ENCODE measurements at places on chromosomes 5 and 9.

DNA sequence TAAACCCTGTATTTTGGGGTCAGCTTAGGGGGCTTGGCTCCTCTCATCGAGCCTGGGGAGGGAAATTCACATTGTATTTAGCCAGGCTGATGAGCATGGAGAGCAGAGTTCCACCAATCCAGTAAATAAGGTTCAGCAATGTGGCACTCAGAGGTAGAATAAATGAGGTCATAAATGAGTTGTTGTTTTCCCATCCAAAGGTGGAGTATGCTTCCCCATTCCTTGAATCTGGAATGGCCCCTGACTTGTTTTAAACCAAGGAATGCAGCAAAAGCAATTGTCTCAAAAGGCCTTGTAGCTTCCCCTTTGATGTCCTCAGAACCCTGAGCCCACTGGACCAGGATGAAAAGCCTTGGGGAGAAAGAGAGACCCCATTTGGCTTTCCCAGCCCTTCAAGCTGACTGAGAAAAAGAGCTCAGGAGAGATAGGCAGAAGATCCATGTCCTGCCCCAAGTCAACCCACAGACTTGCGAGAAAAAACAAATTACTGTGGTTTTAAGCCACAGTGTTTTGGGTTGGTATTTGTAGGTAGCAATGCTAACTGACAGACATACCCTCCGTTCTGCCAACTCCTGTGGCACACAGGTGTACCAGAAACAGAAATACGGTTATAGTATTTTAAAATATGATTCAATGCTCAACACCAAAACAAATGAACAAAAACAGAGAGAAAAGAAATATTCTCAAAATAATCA, 566.0 kb upstream of the DMAC1 start:
- no peak for DNase-seq

- peak; percentile 37 for DNase-seq
These were observed 20.6 kb downstream of the TPPP start for GRCh38 chr5:672329-673160.

DNA sequence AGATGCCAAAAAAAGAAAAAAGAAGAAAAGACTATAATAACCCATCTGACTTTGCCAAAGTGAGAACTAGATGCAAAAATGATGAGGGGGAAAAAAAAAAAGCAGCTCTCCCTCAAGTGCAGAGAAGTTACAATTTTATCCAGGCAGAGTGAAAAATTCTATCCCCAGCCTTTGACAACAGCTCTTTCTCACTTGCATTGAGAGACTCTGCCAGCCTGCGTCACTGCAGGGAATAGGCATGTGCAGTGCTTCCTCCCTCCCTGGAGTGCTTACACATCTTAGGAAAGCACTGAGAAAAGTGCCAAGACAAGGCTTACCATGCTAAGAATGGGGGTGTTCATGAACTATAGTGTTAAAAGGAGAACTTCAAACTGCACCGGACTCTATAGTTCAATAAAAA, 418.6 kb upstream of the TYRP1 start:
- DNase-seq: no peak

- no peak for DNase-seq
These were observed 94.9 kb upstream of the DAB2 start for GRCh38 chr5:39519566-39520231.

GRCh38 chr9:16202914-16203728, 650.3 kb downstream of the CCDC171 start:
- DNase-seq: no peak

DNA sequence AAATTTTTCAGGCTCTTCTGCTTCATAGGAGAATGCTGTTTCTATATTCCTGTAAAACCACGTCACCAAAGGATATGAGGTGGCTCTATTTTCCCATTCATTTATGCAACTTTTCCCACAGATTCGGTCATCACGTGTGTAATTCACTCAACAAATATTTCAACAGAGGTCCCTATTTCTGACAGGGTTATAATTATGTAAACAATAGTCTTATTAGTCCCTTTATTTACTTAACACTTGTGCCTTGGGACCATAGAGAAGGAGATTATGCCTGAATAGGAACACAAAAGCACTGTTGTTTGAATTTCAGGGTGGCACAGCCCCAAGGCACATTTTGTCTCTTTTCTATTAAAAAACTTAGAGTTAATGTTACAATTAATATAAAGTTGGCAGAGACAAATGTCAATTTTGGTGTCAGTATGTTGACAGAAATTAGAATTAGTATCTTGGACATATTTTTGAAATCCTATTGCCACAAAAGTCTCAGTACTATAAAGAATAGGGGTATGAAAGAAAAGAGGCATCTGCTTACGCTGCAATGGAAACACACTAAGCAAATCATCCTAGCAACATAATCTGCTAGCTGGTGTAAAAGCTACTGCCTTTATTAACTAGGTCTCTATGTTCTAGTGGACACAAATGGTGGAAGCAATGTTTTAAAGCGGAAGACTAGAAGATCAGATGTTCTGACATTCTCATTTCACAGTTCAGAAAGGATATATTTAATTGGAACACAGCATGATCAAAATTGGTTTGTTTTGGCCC, 229.1 kb upstream of the TBCA start:
- DNase-seq: no peak

DNA sequence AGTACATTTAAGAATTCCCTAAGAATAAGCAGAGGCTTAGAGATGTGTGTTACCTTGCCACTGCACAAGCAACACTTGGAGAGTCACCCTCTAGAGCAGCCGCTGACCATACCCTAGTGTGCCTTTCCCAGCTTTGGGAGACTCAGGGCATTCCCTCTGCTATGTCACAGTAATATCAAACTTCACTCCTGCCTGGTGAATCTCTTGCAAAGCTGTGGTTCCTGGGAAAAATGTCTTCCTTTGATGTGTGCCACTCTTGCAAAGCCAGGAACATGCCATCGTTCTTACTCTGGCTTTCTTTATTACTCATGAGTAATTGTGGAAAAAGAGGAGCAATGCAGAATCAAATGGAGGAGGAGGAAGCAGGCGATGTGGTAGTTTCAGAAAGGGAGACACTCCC, 173.2 kb downstream of the CCDC192 start:
- DNase-seq: no peak

GRCh38 chr9:109109967-109110328, 9.8 kb downstream of the TMEM245 start:
- no peak for DNase-seq

DNA sequence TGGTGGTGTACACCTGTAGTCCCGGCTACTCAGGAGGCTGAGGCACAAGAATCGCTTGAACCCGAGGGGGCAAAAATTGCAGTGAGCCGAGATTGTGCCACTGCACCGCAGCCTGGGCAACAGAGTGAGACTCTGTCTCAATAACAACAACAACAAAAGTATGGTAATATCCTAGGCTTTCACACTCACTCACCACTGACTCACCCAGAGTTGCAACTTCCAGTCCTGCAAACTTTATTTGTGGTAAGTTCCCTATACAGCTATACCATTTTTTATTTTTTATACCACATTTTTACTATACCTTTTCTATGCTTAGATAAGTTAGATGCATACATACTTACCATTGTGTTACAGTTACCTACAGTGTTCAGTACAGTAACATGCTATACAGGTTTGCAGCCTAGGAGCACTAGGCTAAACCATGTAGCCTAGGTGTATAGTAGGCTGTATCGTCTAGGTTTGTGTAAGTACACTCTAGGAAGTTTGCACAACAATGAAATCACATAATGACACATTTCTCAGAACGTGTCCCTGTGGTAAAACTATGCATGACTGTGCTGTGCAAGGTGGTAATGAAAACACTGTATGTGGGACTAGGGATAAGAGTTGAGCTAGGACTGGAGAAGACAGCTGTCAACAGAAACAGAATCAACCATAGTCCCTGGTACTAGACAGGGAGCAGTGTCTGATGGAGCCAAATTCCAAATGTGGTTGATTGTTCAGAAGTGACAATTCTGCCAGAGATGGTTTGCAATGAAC, 109.5 kb upstream of the RAD23B start:
- DNase-seq: no peak

DNA sequence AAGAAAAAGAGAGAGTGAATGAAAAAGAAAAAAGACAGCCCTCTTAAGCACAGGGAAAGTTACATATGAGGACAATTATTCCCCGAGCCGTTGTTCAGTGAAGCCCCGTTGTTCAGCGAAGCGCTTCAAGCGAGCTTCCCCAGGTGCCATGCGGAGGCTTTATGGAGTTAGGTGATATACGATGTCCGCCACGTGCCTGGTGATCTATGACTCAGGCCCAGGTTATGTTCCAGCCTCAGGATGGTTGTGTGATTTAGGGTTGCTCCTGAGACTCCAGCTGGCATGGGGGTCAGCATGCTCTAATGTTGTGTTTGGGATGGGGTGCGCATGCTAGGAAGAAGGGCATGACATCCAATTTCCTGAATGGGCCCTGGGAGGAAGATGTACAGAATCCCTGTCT, 365.6 kb downstream of the CDK5RAP2 start:
- DNase-seq: no peak

GRCh38 chr5:14983666-14984441, 112.3 kb upstream of the ANKH start:
- DNase-seq: no peak

GRCh38 chr5:82364497-82364896, 86.3 kb upstream of the RPS23 start:
- no peak for DNase-seq

- no peak for DNase-seq
These were observed 604.9 kb upstream of the PTGER4 start for GRCh38 chr5:40074826-40075225.

DNA sequence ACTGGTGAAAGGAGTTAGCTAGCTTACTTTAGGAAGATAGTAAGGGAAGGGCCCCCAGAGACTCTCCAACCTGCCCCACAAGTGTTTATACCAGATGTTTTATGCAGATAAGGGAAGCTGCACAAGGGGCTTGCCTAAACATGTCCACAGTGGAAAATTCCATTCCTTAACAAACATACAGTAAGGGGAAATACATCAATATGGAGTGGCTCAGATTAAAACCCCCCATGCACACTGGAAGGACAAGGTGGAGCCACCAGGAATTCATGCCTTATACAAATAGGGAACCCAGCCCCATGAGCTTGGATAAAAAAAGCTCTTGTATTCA, 106.3 kb upstream of the GPBP1 start:
- DNase-seq: no peak

GRCh38 chr5:1659100-1659981, 135.6 kb upstream of the LPCAT1 start:
- no peak for DNase-seq

Measured in stimulated activated CD4-positive, alpha-beta T cell treated with anti-CD3 and anti-CD28 coated beads, TNF-alpha, amount 100 ng/mL, for 24 hours (primary cell).